ENCODE measurements at places on chromosomes 5 and 9.

DNA sequence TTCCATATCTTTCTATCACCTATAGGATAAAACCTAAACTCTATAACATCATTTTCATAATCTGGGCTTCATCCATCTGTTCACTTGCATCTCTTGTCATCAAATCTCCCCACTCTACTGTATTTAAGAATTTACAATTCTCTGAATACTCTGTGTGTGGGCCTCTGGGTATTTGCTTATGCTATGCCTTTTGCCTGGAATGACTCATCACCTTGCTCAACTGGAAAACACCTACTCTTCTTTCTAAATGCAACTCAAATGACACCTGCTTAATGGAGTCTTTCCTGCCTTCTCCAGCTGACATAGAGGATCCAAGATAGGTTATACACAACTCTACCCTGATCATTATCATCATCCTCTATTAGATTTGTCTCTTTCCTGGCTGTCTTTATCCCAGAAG lies 421.7 kb downstream of the SPATA31D1 start:
- DNase-seq: no peak

GRCh38 chr5:62066761-62067277 lies 239.2 kb upstream of the KIF2A start:
- DNase-seq: no peak

DNA sequence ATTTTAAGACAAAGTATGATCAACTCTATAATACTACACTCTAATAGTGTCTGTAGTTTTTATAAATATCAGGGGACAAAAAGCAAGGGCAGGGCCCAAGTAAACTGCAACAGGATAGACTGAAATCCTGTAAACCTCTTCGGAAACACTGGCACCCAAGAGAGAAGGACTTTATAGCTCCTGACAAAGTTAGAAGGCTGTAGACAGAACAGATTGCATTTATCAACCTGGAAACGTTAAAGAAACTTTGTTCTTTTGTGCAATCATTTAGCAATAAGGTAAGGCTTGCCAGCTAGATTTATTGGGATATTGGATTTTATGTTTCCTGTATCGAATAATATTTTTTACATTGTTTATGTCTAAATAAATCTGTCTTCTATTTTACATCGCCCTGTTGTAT lies 91.8 kb upstream of the MAN2A1 start:
- DNase-seq: no peak

- no peak for DNase-seq
Observed at GRCh38 chr5:16815432-16815831, 120.7 kb downstream of the MYO10 start.
